HTR-8/SVneo (cell line): ENCODE measurements at places on chromosomes 12 and 14.

GRCh38 chr14:53943751-53944083 is 12.9 kb downstream of the BMP4 start:
- no peak for DNase-seq

DNA sequence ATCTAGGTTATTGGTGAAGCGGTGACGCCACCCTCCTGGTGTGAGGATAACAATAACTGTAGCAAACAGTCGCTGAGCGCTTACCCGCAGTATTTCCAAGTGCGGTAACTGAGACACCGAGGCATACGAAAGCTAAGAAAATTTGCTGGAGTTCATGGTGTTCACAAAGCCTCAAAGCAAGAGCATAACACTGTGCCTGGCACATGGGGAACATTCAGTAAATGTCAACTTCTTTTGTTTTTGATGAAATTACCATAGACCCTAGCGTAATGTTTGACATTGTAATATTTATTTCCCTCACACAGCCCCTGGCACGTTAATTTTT is 767 bp downstream of the YEATS4 start:
- no peak for DNase-seq

DNA sequence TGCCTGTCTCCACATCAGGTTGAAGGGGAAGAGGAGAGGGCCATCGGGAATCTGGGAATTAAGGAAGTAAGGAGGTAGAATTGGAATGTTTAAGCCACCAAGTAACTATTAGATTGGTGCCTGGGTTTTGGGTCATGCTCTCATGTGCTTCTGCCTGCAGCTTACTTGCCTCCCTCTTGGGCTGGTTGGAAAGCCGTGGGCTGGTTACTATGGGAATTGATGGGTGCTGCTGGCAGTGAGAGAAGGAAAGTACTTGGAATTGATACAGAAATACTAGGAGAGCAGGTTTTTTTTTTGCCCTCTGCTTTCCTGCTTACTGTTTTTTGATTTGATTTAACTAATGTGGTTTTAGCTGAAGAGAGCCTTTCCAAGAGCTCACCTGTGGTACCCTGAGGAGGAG is 493.5 kb upstream of the RGS6 start:
- DNase-seq: no peak

- DNase-seq: no peak
Observed at GRCh38 chr12:2353281-2353680, 300.5 kb downstream of the CACNA1C start.

DNA sequence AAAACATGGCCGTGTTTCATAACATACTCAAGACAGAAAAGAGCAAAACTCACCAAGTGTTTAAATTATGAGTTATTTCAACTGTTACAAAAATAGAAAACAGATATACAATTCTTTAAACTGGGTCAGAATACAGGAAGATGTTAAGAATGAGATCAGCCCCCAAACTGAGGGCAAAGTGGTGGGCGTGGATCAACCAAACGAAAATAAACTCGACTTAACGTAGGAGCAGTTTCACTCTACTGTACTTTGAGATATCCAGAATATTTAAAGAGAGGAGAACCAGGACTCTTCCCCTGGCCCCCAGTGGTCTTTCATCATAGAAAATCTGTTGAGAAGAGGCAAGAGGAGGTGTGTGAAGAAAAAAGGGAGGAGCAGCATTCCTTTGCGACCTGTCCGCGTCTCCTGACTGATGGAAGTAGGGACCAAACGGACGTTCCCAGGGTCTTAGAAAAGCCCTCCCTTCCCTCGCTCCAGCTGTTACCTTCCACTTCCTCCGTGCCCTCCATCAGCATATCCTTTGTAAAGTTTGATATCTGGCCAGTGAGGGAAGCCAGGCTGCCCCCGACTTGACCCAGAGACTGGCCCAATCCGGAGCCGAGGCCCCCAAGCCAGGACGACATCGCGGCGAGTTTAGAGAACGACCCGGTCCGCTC is 668 bp downstream of the TRIP11 start:
- DNase-seq: peak; percentile 85
